CD4-positive, alpha-beta memory T cell (primary cell): ENCODE measurements at places on chromosomes 2 and 18. TPM values are rescaled to one million over a fixed set of nuclear protein-coding genes. Genes with fewer than 3 reads are reported as not detected.
A peak's percentile ranks its signal among the peaks of the same experiment; 100 is the strongest.

DNA sequence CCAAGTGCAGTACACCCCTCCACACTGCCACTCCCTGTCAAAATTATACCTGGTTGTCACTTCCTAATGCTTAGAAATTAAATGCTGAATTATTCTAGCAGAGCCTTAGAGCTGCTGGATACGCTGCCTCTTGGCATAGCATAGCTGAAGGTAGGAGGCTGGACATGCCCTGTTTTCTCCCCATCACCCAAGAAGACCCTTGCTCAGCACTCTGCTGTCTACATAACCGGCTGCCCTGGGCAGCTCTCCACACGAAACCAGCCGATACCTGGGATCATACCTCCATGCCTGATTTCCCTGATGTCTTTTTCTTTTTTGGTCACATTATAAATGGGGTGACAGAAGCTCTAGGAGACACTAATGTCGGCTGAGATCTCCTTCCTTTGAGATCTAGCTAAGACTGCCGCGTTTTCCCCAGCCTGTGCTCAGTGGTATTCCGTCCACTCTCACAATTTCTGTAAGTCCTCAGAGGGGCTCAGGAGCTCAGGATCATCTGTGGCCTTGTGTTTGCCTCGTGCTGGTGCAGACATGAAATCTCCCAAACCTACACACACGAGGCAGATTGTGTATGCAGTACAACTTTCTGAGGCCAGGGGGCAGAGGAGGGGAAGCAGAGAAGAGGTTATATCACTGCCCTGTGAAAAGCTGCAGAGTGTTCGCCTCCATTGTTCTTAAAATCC is 13.5 kb upstream of the ZAP70 start:
- DNase-seq: peak; percentile 60
- H3K4me3 ChIP-seq: no peak overlapping the region
- H3K4me1 ChIP-seq: no peaks in the 10 kb centered on the region
- H3K27ac ChIP-seq: no peak overlapping the region
- H3K36me3 ChIP-seq: no peaks in the 10 kb centered on the region
- no peaks in the 10 kb centered on the region for H3K27me3 ChIP-seq

- DNase-seq: no peak
- no peak overlapping the region for H3K4me3 ChIP-seq
- H3K4me1 ChIP-seq: no peaks in the 10 kb centered on the region
- peaks cover 8% of the 10 kb centered on the region for H3K27me3 ChIP-seq
- H3K36me3 ChIP-seq: no peaks in the 10 kb centered on the region
- H3K27ac ChIP-seq: no peak overlapping the region
Measured at GRCh38 chr18:12290086-12290485, 18.0 kb upstream of the TUBB6 start.

DNA sequence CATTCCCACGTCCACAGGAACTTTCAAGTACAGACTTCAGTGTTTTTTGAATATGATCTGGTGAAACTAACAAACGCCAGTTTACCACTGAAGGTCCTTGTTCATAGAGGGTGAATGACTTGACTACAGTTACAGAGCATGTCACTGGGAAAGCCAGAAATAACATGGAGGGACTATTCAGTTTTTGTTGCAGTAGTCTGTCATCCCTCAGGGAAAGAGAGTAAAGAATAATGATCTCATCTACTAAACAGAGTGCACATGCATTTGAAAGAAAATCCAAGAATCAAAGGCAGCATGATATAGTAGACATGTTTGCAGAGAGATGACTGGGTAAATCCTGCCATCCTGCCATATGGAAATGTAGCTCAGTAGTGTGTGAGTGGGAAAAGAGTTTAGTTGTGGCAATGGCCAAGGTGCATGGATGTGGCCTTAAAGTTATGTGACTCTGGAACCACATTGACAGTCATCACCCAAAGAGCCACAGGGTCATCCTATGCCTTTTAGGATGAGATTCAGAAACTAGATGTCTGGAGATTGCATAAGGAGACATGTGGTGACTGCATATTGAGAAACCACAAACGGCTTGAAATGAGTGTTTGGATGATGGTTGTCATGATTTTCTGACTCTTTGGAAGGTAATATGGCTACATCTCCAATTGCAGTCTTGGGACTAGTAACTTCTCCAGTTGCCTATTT is 125.3 kb upstream of the ZEB2 start:
- H3K27me3 ChIP-seq: no peaks in the 10 kb centered on the region
- no peak overlapping the region for H3K4me3 ChIP-seq
- no peak overlapping the region for H3K27ac ChIP-seq
- DNase-seq: no peak
- no peaks in the 10 kb centered on the region for H3K4me1 ChIP-seq
- no peaks in the 10 kb centered on the region for H3K36me3 ChIP-seq

ARL5A gene
- 41.6 TPM for total RNA-seq

DNA sequence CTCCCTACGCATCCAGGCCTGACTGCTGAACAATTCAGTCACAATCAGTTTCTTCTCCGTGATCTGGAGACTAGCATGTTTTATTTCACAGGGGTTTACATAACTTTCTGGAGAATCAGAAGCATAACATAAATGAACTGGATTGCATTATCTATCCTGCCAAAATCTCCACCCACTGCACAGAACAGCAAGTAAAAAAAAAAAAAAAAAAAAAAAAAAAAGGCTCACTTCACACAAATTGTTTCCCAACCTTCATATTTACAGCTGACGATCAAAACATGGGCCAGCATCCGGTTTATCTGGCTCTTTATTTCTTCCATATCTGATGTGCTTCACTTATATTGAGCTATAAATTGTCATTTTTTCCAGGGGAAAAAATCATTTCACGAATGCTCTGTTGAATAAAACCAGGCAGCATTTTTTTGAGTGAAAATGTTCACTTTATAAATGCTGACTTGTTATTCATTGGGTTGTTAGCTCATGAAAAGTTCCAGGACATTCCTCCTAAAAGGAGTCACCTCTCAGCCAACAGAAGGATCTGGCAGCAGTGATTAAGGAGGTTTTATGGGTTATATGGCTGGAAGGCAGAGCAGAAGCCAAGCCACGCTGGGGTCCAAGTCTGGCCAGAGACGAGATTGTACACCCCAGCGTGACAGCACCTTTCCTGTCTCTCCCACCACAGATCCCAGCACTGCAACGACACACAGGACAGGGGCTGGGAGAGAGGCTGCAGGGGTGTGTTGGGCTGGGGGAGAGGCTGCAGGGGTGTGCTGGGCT is 51.2 kb upstream of the GLI2 start:
- no peak overlapping the region for H3K4me3 ChIP-seq
- no peak overlapping the region for H3K27ac ChIP-seq
- H3K4me1 ChIP-seq: no peaks in the 10 kb centered on the region
- H3K27me3 ChIP-seq: no peaks in the 10 kb centered on the region
- no peaks in the 10 kb centered on the region for H3K36me3 ChIP-seq

HSBP1L1 gene
- 34.8 TPM for total RNA-seq

GRCh38 chr2:222753251-222753824 is 81.9 kb downstream of the MOGAT1 start:
- no peaks in the 10 kb centered on the region for H3K36me3 ChIP-seq
- H3K27ac ChIP-seq: no peak overlapping the region
- no peaks in the 10 kb centered on the region for H3K4me1 ChIP-seq
- no peak overlapping the region for H3K4me3 ChIP-seq
- H3K27me3 ChIP-seq: no peaks in the 10 kb centered on the region

B4GALT6 gene
- total RNA-seq: 0.94 TPM

ACVR1C gene
- 6.9 TPM for total RNA-seq

ZC3H8 gene
- total RNA-seq: 18.9 TPM

NCK2 gene
- total RNA-seq: 98.6 TPM

DNA sequence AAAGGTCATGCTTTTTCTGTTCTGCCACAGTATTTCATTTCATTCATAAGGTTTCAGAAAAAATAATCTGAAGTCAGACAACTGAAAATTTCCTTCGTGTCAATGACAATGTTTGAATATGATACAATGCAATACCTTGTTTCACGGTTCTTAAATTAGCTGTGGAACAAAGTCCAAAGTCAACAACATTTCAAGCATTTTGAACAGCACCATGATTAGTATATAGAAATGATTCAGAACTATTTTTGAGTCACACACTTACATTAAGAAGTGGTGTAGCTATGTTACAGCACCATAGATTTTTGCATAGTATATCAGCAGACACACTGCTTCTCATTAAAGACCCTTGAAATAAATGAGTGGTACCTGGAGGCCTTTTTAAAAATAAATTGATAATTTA is 178.3 kb upstream of the DSEL start:
- H3K4me1 ChIP-seq: no peaks in the 10 kb centered on the region
- H3K27ac ChIP-seq: no peak overlapping the region
- no peaks in the 10 kb centered on the region for H3K27me3 ChIP-seq
- no peaks in the 10 kb centered on the region for H3K36me3 ChIP-seq
- no peak for DNase-seq
- H3K4me3 ChIP-seq: no peak overlapping the region

DNA sequence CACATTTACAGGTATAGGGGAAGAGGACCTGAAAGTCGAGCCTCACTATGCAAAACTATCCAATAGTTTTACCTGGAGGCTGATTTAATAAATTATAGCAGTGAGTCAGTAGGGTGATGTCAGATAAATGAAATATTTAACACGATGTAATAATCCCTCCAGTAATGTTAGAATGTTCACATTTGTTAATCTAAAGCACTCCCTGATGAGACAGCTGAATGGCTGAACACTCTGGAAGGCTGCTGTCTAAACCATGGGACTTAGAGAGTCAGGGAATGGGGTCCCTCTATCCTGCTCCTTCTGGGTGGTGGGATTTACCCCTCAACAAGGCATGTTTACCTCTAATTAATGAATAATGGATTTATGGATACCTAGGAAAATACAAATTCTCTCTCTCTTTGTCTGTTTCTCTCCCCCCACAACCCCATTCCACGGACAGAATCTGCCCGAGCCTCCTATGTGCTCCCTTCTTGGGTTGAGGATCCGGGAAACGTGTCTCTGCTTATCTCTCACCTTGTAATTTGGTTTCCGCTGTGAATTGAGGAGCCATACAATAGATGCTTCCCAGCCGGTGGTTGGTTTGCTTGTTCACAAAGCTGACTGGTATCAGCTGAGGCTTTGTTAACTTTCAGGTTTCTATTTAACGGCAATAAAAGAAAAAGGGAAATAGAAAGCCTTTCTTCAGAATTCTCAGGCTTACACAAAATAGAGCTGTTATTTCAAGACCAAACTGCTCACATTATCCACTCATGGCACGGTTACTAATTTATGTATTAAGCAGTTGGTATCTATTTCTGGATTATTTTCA is 25.9 kb downstream of the LRRC30 start:
- H3K4me3 ChIP-seq: no peak overlapping the region
- H3K27me3 ChIP-seq: no peaks in the 10 kb centered on the region
- no peak for DNase-seq
- H3K27ac ChIP-seq: no peak overlapping the region
- no peaks in the 10 kb centered on the region for H3K4me1 ChIP-seq

DNA sequence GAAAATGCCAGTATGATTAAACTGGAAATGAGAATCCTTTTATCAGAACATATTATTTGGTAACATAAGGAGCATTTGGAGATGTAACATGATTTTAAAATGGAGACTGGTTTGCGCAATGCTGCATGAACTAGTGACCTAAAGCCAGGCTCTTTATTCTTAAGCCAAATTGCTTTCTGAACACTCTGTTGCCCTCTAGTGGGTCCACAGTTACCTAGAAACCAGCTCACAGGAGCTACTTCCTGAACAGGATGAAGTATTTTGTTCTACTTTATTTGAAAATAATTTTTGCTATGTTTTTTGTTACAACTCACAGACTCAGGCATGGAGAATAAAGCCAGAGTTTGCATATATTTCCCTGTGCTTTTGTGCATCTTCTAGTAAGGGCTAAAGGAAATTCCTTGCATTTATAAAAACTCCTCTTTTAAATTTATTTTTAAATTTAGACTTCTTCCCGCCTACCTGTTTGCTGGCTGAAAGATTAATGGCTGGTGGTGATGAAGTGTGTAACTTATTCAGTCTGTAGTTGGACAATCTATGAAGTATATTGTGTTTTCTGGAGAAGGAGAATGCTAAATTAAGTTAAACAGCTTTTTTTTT is 146.7 kb downstream of the PARD3B start:
- H3K27me3 ChIP-seq: no peaks in the 10 kb centered on the region
- H3K27ac ChIP-seq: no peak overlapping the region
- peak; percentile 24 for DNase-seq
- H3K36me3 ChIP-seq: no peaks in the 10 kb centered on the region
- no peak overlapping the region for H3K4me3 ChIP-seq

- DNase-seq: no peak
- H3K27me3 ChIP-seq: no peaks in the 10 kb centered on the region
- no peak overlapping the region for H3K27ac ChIP-seq
- no peaks in the 10 kb centered on the region for H3K36me3 ChIP-seq
Measured at GRCh38 chr2:72204156-72204785, 56.6 kb upstream of the CYP26B1 start.

ADRA2B gene
- not detected for total RNA-seq

DNA sequence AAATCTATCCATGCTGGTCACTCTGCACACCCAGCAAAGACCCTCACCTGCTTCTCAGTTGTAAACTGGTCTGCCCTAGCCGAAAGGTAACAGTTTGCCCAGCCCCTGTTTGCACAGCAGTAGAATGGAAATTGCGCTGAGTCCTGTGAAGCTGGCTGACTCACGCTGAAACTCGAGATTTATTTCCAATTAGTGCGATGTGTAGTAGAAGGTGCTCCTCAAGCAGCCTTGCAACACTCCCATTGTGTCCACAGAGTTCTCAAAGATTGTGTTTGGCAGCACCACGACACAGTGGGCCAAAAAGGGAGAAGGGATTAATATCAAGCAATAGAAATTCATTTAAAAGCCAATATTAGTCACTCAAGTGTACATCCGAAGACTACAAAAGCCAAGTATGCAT is 21.7 kb upstream of the APCDD1 start:
- H3K36me3 ChIP-seq: no peaks in the 10 kb centered on the region
- no peak for DNase-seq
- no peaks in the 10 kb centered on the region for H3K27me3 ChIP-seq
- H3K27ac ChIP-seq: no peak overlapping the region

GRCh38 chr18:30775629-30776028 is 266.9 kb downstream of the DSC3 start:
- no peak for DNase-seq

CFAP65 gene
- not detected for total RNA-seq

GRCh38 chr18:75538727-75539126 is 111.2 kb upstream of the SMIM21 start:
- H3K4me1 ChIP-seq: no peaks in the 10 kb centered on the region
- H3K36me3 ChIP-seq: no peaks in the 10 kb centered on the region
- no peaks in the 10 kb centered on the region for H3K27me3 ChIP-seq
- DNase-seq: no peak
- no peak overlapping the region for H3K27ac ChIP-seq

DNA sequence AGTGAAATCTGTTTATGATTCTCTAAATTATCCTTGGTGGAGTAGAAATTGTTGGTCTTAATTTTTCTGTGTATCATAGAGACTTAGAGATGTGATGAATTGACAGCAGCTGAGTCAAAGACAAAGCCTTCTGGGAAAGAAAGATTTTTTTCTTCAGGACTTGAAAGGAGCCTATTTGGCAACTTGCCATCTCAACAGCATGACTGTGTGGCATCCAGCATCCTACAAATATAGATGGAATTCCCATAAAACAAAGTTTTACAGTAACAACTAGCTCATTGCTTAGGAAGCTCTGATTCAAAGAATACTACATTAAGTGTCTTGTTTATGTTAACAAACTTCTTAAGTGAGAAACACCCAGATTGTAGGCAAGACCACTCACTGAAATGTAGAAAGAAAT is 79.2 kb upstream of the SETBP1 start:
- no peak overlapping the region for H3K27ac ChIP-seq
- no peak overlapping the region for H3K4me3 ChIP-seq
- H3K4me1 ChIP-seq: no peaks in the 10 kb centered on the region
- DNase-seq: no peak

GPR75 gene
- total RNA-seq: 4.3 TPM

ST8SIA5 gene
- total RNA-seq: not detected

RAMP1 gene
- not detected for total RNA-seq

SERPINB3 gene
- total RNA-seq: not detected
